Central memory CD8-positive, alpha-beta T cell (primary cell): ENCODE measurements at places on chromosomes 11 and 22.

DNA sequence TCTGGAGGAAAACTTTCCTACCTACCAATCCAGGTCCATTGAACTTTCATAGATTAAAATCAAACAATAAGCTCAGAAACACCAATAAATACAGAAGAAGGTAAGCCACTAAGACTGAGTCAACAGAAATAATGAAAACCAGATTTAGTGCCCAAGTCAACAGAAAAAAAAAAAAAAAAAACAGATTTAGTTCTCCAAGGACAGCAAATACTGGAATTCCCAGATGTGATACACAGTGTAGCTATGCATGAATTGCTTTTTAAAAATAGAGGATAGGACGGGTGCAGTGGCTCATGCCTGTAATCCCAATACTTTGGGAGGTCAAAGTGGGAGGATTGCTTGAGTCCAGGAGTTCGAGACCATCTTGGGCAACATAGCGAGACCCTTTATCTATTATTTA, 15.7 kb downstream of the DMC1 start:
- H3K27me3 ChIP-seq = no peaks in the 10 kb centered on the region
- no peak overlapping the region for H3K4me3 ChIP-seq
- no peak overlapping the region for H3K27ac ChIP-seq

GRCh38 chr11:9714272-9714940, 50.5 kb downstream of the SWAP70 start:
- H3K4me1 ChIP-seq = no peaks in the 10 kb centered on the region
- no peaks in the 10 kb centered on the region for H3K27me3 ChIP-seq
- no peak overlapping the region for H3K4me3 ChIP-seq
- no peak for DNase-seq
- H3K27ac ChIP-seq = no peak overlapping the region
- no peaks in the 10 kb centered on the region for H3K36me3 ChIP-seq

- H3K36me3 ChIP-seq = no peaks in the 10 kb centered on the region
- H3K4me1 ChIP-seq = peaks cover 15% of the 10 kb centered on the region
- no peak overlapping the region for H3K27ac ChIP-seq
Measured at GRCh38 chr22:36415415-36416168, 27.8 kb upstream of the MYH9 start.

GRCh38 chr22:48694296-48694883, 1133.3 kb downstream of the BRD1 start:
- H3K4me3 ChIP-seq = no peak overlapping the region
- H3K36me3 ChIP-seq = no peaks in the 10 kb centered on the region
- H3K27me3 ChIP-seq = no peaks in the 10 kb centered on the region
- H3K4me1 ChIP-seq = no peaks in the 10 kb centered on the region
- DNase-seq = no peak
- no peak overlapping the region for H3K27ac ChIP-seq

DNA sequence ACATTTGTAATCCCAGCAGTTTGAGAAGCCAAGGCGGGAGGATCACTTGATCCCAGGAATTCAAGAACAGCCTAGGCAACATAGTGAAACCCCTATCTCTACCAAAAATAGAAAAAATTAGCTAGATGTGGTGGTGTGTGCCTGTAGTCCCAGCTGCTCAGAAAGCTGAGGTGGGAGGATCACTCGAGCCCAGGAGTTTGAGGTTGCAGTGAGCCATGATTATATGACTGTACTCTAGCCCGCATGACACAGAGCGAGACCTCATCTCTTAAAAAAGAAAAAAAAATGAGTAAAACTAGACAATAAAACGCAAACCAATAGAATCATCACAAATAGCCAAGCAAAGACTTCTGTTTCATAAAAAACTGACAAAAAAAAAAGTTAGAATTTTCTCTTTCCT, 21.8 kb downstream of the NUCB2 start:
- H3K4me1 ChIP-seq = peaks cover 19% of the 10 kb centered on the region
- DNase-seq = no peak
- H3K36me3 ChIP-seq = peaks cover 29% of the 10 kb centered on the region
- no peaks in the 10 kb centered on the region for H3K27me3 ChIP-seq

DNA sequence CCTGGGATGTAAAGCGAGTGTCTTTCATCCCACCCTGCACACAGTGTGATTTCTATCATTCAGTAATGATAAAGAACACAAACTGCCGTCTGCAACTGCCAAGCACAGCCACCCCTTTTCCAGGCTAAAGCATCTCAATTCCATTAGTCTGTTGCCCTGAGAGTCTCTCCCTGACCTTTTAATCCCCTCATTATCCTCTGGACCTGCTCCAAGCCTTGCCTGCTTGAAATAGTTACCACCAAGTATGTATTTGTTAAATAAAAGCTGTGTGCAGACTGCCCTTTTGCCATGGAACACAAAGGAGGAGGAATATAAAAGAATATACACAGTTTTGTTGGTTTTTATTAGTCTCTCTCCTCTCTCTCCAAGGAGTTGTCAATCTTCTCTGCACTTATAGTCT, 13.0 kb downstream of the GRAP2 start:
- H3K27ac ChIP-seq = peak overlapping the region; percentile 98
- no peaks in the 10 kb centered on the region for H3K27me3 ChIP-seq
- peaks cover 89% of the 10 kb centered on the region for H3K4me1 ChIP-seq
- DNase-seq = no peak

DNA sequence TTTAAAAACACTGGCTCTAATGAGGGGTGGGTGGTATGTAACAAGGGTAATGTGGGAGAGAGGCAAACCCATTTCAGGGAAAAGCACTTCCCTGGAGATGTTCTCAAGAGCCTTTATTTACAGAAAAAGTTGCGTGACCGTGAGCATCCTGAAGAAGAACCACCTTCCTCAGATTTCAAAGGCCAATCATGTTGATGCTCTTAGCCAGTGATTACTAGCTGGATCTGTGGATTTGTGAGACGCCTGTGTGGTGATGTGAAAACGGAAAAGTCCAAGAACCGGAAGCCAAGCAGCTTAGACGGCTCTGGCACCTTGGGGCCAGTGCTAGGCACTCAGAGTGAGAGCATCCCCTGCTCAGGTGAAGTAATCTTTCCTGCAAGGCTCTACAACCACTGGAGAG, 12.6 kb upstream of the UBASH3B start:
- H3K27me3 ChIP-seq = no peaks in the 10 kb centered on the region
- no peak overlapping the region for H3K4me3 ChIP-seq
- no peak for DNase-seq
- no peak overlapping the region for H3K27ac ChIP-seq
- peaks cover 1% of the 10 kb centered on the region for H3K36me3 ChIP-seq

- H3K4me3 ChIP-seq = no peak overlapping the region
- H3K4me1 ChIP-seq = no peaks in the 10 kb centered on the region
Measured at GRCh38 chr22:26918226-26918625, 260.8 kb downstream of the MIAT start.

DNA sequence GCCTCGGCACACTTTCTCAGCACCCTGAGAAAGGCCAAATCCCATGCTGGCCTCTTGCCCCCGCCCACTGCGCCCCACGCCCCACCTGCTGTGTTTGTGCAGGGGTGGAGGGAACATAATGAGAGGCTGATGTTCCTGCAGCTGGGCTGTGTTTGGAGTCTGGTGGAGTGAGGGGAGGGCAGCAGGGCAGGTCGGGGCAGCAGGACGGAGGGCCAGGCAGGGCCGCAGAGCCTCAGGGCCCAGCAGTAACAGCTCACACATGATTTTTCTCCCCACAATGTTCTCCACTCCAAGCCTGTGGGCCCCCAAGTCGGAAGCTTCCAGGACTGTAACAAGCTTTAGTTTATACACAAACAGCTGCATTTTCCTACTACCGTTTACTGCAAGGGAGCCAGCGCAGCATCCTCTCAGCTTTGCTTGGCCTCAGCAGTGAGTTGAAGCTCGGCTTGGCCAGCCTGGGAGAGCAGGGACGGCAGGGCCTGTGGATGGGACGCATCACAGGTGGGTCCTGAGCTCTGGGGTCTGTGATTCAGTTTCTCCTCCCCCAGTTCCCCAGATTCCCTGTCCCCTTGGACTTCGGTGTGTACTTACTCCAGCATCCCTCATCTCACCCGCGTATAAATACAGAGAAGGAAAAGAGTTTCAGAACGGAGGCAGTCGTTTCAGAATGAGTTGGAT, 51.0 kb downstream of the RPUSD4 start:
- H3K4me1 ChIP-seq = no peaks in the 10 kb centered on the region
- no peaks in the 10 kb centered on the region for H3K36me3 ChIP-seq
- no peak overlapping the region for H3K4me3 ChIP-seq
- H3K27ac ChIP-seq = no peak overlapping the region

DNA sequence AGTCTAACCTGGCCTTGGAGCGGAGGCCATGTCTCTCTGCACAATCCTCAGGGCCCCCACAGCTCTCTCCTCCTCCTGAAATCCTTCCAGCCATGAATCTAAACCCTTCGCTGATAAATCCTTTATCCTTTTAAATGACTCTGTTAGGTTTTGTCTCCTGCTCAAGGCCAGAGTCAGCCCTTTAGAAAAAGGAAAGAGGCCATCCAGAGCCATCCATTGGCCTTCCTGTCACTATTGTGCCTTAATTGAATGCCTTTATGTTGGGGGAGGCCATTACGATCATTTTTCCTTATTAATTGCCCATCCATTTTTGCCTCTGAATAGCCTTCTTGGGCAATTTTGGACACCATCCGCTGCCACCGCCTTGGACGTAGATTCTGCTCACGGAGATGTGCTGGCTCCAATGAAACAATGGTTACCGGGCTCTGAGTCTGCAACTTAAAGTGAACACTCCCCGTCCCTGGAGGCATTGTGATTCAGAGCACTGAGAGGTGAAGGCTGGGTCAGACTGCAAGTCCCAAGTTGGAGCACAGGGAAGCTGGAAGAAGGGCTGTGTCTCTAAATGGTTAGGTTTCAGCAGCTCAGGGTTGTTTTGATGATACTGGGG, 213.0 kb upstream of the E2F8 start:
- no peak overlapping the region for H3K4me3 ChIP-seq
- DNase-seq = no peak
- no peaks in the 10 kb centered on the region for H3K36me3 ChIP-seq
- no peak overlapping the region for H3K27ac ChIP-seq

GRCh38 chr11:71435278-71435951, 12.8 kb downstream of the DHCR7 start:
- no peak for DNase-seq
- no peaks in the 10 kb centered on the region for H3K27me3 ChIP-seq

GRCh38 chr11:62919898-62920640, 1.1 kb downstream of the CHRM1 start:
- H3K27ac ChIP-seq = no peak overlapping the region
- peaks cover 62% of the 10 kb centered on the region for H3K27me3 ChIP-seq
- peaks cover 7% of the 10 kb centered on the region for H3K36me3 ChIP-seq
- H3K4me3 ChIP-seq = no peak overlapping the region
- peaks cover 10% of the 10 kb centered on the region for H3K4me1 ChIP-seq

DNA sequence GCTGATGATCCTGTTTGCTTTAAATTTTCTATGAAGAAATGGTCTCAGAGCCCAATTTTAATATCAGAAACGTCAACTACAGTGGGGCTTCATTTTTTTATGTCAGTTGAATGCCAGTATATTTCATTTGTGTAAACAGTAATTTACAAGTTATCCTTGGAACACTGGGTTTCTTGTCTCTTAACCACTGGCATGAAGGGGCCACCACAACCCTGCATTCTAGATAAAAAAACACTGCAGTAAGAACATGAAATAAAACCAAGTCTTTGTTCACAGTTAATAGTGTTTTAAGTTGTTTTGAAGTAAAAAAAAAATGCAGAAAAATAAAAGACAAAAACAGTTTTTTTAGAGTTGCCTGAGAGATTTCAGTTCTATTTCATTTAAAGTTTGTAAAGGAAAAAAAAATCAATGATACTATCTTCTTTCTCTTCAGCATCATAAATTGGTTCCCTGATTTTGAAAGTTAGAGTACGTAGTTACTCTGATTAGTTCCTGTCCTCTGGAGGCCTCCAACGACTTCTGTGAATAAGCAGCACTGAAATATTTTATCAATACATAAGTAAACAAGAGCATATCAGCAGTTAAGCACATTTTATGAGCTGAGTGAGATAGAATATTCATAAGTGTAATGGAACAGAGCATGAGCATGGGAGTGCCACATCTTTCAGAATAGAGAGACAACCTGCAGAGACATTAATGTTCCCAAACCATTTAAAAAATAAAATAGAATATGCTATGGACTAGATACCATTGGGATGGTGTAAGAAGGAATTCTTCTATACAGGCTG, 7.8 kb upstream of the DDI1 start:
- DNase-seq = no peak
- H3K4me1 ChIP-seq = no peaks in the 10 kb centered on the region
- no peak overlapping the region for H3K4me3 ChIP-seq
- no peaks in the 10 kb centered on the region for H3K27me3 ChIP-seq
- H3K27ac ChIP-seq = no peak overlapping the region

- no peak for DNase-seq
- peak overlapping the region; percentile 86 for H3K27ac ChIP-seq
Measured at GRCh38 chr11:65444314-65445051, 21.9 kb downstream of the NEAT1 start.

DNA sequence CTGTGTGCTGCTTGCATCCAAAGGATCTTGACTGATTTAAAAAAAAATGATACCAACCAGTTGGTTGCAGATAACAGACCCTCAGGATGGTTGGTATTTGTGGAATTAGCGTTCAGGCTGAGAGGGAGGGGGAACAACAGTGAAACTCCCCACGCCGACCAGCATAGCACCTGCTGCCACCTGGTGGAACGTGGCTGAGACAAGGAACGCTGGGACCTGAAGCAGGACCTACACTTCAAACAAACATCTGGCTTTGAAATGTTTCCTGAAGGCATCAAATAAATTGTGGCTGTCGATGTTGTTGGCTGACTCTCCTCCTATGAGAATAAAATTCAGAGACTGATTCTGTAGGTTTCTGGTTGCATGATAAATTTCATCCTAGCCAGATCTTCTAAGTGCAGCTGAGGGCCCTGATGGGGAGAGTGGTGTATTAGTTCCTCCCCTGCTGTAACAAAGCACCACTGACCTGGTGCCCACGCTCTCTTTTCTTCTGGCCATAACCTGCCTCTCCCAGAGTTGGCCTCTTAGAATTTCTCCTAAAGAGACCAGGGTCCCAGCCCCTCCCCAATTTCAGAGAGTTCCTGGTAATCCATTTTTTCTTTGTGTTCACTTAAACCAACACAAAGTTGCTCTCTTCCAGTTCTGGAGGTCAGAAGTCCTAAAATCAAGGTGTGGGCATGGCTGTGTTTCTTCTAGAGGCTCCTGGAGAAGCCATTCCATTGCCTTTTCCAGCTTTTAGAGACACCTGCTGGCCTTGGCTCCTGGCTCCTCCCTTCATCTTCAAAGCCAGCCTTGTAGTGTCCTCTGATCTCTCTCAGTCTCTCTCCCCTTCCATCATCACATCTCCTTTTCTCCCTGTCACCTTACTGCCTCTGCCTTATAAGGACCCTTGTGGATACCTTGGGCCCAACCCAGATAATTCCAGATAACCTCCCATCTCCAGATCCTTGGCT, 17.3 kb downstream of the APOL2 start:
- DNase-seq = no peak
- no peak overlapping the region for H3K27ac ChIP-seq
- H3K4me3 ChIP-seq = peak overlapping the region; percentile 20

- H3K27me3 ChIP-seq = no peaks in the 10 kb centered on the region
- H3K27ac ChIP-seq = no peak overlapping the region
- peaks cover 3% of the 10 kb centered on the region for H3K36me3 ChIP-seq
- peaks cover 17% of the 10 kb centered on the region for H3K4me1 ChIP-seq
- H3K4me3 ChIP-seq = no peak overlapping the region
- DNase-seq = no peak
Measured at GRCh38 chr22:30955153-30955552, 13.4 kb downstream of the MORC2 start.

- H3K4me1 ChIP-seq = no peaks in the 10 kb centered on the region
- DNase-seq = no peak
- H3K4me3 ChIP-seq = no peak overlapping the region
- no peak overlapping the region for H3K27ac ChIP-seq
- H3K36me3 ChIP-seq = no peaks in the 10 kb centered on the region
Measured at GRCh38 chr11:43975629-43976028, 33.2 kb downstream of the C11orf96 start.
